ENCODE measurements at places on chromosomes 16 and 17.

DNA sequence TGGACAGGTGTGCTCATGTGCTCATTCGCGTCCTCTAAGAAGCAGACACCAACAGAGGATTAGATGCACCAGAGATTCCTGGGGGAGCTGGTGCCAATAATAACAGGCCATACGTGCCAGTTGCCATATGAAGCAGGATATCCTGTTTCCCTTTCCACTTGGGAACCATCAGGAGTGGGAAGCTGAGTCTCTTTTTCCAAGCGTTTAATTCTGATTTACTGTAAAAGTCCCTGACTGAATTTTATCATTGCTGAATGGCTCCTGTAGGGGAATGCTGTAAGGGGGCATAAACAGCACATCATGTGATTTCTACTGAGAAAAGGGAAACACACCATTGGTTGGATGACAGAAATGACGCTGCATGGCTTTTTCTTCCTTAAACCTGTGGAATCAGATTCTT is 113.3 kb downstream of the IRF8 start:
- DNase-seq: no peak

GRCh38 chr16:83187405-83187804 is 560.6 kb downstream of the CDH13 start:
- no peak for DNase-seq

DNA sequence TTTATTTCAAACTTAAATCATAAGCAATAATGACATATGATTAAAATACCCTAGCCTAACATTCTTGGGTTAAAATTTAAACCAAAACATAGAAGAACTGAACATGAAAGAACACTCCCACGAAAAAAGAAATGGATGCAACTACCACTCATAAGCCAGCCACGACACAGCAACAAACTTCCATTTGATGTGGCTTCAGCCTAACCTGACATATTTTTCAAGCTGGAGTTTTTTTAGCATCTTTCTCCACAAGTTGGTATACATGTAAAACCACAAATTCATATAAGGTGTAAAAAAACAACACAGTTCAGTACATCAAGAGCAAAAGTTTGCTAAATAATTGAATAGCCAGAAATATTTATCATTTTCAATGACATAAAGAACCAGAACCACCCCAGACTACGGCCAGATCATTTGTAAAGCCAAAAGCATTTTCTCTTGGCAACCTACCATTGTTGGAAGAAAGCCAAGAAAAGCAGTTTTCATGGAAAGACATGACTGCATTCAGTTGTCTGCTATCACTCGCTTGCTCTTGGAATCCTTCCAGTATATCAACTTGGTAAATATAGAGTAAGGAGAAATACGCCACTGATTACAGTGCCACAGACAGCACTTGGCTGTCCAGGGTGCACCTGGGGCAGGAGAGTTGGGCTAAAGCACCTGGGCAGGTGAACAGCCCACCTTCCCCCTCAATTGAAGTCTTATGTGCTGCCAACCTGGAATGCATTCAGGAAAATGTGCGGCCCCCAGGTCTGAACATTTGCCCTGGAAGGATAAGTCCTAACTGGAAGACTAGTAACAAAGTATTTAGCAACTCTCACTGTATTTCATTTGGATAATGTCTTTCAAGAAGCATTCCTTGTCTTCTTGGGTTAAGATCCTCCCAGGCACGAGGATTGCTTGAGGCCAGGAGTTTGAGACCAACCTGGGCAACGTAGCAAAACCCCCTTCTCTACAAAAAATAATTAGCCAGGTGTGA is 60.5 kb downstream of the CREBBP start:
- no peak for DNase-seq

- DNase-seq: no peak
Observed at GRCh38 chr16:27982184-27982583, 81.3 kb downstream of the GSG1L start.

DNA sequence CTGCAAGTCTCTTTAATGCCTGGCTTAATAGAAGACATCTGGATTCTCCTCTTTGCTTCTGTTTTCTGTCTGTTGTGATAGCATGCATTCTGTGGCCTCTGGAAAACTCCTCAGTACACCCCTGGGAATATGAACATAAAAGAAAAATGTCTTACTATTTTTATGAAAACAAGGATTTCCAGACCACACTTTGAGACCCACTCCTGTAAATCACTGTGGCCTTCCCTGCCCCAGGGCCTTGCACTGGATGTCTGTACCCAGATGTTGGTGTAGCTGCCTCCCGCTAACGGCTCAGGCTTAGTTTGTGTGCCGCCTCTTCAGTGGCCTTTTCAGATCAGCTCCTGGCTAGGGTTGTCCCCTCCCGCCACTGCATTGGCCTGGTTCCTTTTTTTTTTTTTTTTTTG is 126.6 kb downstream of the SOCS1 start:
- DNase-seq: no peak

DNA sequence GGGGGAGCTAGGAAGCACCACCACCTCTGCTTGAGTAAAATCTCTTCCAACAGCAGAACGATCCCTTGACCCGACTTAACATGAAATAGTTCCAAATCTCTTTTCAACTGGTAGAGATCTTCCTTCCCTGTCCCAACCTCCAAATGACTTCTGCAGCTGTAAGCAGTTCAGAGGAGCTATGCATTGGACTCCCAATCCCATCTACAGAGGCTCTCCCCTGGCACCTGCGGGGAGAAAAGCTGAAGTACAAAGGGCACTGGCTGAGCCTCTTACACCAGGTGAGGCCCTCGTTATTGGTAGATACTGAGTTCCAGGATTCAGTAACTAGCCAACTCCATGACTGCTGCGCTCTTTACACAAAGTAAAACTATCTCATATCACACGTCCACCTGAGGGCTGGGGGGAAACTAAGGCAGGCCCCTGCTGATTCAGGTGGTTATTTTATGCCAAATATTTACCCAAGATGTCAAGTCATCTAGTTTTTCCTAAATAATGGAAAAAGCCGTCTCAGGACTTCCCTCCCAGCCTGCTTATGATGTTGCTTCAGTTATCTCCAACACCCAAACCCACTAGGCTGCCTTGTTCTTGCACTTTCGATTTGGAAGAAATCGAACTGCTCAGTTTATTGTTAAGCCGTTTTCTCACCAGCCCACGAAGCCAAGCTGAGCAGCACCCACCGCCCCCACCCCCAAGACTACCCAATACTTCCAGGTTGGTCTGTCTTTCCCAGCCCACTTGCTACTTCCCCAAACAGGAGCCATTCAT is 3.2 kb downstream of the ACTG1 start:
- DNase-seq: peak; percentile 13

GRCh38 chr16:7316281-7316888 is 16.3 kb upstream of the RBFOX1 start:
- no peak for DNase-seq

DNA sequence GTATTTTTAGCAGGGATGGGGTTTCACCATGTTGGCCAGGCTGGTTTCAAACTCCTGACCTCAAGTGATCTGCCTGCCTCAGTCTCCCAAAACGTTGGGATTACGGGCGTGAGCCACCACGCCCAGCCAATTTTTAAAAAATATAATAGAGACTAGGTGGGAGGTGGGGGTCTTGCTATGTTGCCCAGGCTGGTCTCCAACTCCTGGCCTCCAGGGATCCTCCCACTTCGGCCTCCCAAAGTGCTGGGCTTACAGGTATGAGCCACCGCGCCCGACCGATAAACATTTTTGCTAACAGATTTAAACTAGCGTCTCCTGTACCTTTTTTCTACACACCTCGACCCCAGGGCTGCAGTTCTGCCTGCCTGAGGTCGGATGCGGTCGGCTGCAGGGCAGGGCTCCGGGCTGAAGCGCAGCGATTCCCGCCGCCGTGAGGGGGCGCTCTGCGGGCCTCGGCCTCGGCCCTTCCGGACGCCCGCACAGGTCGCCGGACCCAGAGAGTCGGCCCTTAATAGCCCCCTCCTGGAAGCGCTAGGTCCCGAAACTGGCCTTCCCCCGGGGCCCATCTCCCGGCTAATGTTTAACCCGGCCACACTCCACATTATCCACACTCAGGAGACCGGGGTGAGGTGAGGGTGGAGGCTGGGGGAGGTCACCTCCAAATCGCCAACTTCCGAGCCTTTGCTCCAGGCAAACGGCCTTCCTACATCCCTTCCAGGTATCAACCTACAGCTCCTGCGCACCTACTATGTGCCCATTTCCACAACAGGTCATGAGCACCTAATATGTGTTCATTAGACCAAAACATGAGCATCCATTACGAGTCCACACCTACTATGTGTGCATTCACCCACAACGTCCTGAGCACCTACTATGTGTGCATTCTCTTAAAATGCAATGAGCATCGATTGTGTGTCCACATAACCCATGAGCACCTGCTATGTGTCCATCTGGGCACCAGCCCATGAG is 2.0 kb upstream of the GLIS2 start:
- no peak for DNase-seq

DNA sequence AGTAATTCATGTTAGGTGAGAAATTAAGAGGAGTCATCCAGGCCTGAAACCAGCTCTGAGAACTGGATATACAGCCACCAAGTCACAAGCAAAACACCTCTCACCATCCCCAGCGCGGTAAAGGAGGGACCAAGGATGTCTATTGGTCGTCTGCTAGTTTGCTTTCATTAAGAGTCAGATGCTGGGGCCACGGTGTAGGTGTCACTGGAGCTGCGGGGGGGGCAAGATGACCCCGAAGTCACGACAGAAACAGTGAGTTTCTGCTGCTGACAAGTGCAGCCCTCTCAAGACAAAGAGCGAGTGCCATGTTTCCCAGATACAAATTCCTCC is 790 bp downstream of the NCBP3 start:
- DNase-seq: no peak

GRCh38 chr16:2500918-2501750 is 12.6 kb upstream of the ATP6V0C start:
- peak; percentile 55 for DNase-seq

DNA sequence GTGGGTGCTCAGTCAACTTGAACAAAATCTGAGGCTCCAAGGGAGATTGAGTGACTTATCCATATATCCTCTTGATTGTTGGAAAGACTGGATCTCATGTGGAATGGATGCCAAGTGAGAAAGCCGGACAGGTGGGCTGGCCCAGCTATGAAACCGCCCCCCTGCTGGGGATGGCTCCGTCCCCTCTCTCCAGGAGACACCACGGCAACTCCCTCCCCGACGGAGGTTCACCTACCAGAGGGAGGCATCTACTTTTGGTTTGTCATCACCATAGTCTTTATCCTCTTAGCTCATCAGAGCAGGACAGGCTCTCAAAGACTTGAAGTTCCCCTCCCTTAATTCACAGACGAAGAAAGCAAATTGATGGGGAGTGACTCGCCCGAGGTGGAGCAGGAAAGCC is 1.8 kb upstream of the ALG1 start:
- no peak for DNase-seq

GRCh38 chr16:73878611-73879010 is 418.0 kb upstream of the PSMD7 start:
- no peak for DNase-seq

DNA sequence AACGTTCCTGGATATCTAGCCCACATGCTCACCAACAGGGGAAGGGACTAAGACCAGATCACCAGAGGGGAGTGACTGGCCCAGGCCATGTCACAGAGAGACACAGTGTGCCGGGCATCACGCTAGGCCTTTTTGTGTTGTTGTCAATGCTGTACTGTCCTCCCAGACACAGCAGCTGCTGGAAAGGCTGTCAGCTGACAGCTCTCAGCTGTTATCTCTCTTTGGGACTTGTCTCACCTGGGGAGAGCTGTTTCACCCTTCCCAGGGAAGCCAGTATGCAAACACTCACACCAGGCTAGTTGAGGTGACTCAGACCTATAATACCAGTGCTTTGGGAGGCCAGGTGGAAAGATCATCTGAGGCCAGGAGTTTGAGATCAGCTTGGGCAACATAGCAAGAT is 19.4 kb downstream of the UNC45B start:
- DNase-seq: no peak

DNA sequence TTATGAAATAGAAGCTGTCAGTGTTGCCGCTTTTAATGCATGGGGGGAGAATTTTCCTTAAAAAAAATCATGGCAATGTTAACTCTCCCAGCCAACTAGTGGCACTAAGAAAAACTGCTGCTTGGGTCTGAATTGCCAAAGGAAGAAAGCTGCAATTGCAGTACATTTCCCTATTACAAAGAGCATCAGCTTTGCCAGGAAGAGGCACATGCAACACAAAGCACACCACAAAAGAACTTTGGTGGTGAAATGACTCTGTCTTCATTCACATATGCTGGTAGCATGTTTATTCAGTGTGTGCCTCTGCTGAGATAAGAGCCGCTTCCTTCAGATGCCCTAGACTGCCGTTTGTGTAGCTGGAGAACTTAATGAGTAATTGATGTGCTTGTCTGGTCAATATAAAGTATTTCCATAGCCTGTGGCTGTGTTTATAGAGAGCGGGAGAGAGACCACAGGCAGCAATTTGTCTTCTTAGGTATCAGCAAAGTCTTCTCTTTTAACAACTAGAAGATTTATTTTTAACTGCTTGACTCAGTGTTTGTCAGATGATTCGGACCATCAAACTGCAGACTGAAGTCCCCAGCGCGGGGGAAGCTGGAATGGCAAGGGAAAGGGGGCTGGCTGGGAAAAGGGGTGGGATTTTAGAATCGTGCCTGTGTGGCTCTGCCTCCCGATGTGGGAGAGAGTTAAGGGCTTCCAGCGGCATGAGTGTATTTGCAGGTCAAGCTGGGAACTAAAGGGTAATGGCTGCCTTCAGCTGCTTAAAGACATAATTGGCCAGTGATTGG is 115.1 kb downstream of the MRTFB start:
- no peak for DNase-seq

GRCh38 chr16:46620266-46621005 is 743 bp downstream of the SHCBP1 start:
- no peak for DNase-seq

Measured in effector memory CD4-positive, alpha-beta T cell (primary cell).